ENCODE measurements at places on chromosomes 2 and 18.

- peak; percentile 60 for DNase-seq
These were observed 6.5 kb downstream of the TANK start for GRCh38 chr2:161166538-161167409.

- no peak for DNase-seq
These were observed 479.3 kb upstream of the NXPH2 start for GRCh38 chr2:139259422-139260051.

- no peak for DNase-seq
These were observed 136.5 kb upstream of the SP5 start for GRCh38 chr2:170578606-170579005.

DNA sequence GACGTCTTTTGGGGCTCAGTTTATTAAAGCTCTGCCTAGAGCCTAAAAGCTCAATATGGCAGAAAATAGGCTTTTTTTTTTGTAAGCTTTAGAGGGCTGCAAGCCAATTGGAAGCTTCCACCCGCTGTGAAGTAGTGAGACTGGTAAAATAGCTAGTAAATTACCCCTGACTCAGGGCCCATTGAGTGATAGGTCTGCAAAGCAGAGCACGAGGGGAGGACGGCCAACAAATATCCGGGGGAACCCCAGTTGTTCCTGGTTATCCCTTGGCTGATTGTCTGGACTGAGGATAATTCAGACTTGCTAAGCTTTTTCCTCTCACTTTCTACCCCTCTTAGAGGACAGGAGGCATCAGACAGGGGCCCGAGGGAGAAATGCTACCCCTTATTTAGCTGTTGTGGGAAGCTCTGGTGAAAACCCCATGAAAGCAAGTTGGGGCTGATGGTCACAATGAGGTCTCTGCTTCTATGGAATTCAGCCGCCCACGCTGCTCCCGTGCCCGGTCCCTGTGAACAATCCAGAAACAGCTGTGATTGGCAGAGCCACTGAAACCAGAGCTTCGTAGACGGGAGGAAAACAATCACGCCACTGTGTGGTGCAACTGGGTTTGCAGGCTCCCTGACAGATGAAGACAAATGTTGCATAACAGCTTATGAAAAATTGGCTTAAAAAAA, 141.9 kb upstream of the LGALSL start:
- DNase-seq: no peak

GRCh38 chr2:145096582-145096981, 576.7 kb upstream of the ZEB2 start:
- no peak for DNase-seq

GRCh38 chr18:22563164-22563583, 145.5 kb upstream of the CTAGE1 start:
- no peak for DNase-seq

DNA sequence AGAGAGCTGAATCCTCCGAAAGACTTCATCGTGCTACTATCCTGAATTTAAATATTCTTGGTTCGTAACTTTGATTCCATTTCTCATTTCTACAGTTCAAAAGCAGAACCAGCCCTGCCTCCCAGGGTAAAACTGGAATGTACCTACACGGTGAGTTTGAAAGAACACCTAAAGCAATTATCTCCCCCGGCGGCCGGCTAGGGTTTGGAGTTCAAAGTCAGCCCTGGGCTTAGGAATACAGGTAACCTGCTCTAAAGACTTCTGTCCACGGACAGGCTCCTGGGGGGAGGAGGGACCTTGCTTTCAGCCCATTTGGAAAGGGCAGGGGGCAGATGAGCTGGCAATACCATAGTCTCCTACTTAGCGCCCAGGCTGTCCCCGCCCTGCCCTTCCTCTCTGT, 32.3 kb downstream of the CYP27C1 start:
- no peak for DNase-seq

GRCh38 chr2:41990688-41991087, 57.1 kb upstream of the PKDCC start:
- no peak for DNase-seq

DNA sequence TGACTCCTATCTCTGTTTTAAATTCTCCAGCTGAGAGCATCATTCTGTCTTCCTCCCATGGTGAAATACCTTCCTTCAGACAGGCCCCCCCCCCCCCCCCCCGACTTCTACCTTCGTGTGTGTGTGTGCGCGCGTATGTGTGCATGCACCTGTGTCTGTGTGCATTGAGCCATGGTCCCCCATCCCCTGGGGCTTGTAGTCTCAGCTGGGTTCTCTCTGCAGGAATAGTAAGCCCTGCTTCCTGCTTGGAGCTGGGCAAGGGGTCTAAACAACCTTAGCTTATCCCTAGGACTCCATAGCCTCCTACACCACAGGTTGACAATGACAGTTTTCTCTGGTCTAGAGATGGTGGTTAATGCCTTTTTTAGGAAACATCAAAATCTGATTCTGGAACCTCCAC, 427.5 kb upstream of the KLHL29 start:
- no peak for DNase-seq

- no peak for DNase-seq
These were observed 21.1 kb downstream of the PER2 start for GRCh38 chr2:238267341-238267710.

DNA sequence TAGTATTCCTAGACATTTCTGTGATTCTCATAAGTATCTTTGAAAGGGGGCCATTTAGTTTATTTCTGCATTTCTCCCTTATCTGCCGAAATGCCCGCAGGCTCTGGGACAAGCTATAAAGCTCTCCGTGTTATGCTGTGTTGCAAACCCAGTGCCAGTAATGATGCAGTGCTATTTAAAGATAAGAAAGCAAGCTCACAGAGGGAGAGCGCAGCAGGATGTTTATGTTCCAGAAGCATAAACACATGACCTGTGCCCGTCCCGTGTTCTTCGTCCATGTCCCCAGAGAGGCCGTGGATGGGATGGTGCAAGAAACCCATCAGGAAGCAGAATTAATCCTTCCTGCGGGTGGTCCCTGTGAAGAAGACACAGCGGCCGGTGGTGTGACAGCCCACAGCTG, 99.4 kb downstream of the NEDD4L start:
- no peak for DNase-seq

DNA sequence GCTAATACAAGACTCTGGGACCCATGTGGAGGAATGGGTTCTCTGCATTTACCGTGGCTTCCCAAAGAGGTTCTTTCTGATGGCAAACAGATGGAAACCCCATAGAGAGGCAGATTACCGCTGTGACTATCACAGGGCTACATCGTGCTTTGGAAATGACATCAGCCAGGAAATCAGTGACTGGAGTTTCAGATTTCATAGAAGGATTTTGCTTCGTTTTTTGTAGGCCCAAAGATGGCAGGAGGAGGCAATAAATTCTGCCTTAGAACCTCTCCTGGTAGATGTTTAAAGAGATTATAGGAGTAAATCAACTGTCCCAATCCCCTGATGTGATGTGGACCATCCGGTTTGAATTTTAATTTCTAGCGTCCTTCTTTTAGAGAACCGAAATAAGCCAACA, 214.1 kb downstream of the AGPS start:
- DNase-seq: no peak

GRCh38 chr2:185854885-185855284, 116.3 kb downstream of the FSIP2 start:
- DNase-seq: no peak

DNA sequence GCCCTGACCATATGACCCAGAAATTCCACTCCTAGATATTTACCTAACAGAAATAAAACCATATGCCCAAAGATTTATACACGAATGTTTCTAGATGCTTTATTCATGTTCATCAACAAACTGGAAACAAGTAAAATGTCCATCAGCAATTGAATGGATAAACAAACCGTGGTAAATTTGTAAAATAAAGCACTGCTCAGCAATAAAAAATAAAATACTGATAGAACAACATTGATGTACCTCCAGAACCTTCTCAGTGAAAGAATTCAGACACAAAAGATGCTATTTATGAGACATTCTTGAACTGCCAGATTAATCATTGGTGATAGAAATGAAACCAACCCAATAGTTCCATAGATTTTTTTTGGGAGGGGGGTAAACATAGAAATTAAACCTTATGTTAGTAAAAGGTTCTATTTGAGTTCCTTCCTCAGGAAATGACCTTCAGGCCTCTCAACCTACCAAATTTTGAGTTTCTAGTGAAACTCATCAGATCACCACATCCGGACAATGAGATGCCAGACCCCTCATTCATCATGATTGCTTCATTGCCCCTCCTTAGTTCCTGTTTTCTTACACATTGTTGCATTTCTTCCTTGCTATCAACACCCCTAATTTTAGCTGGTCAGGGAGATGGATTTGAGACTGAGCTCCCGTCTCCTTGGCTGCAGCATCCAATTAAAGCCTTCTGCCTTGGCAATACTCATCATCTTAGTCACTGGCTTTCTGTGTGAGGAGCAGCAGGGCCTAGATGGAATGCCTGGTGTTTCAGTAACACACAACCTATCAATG, 203.5 kb downstream of the LPIN1 start:
- DNase-seq: no peak

- DNase-seq: no peak
These were observed 23.9 kb upstream of the GPR17 start for GRCh38 chr2:127621981-127622431.

- DNase-seq: no peak
These were observed 72.0 kb upstream of the CTAGE1 start for GRCh38 chr18:22489704-22490103.

- no peak for DNase-seq
These were observed 289.3 kb upstream of the ZSWIM2 start for GRCh38 chr2:187138265-187138664.
